ENCODE measurements at places on chromosomes 4 and X. TPM values are rescaled to one million over a fixed set of nuclear protein-coding genes. Genes with fewer than 3 reads are reported as not detected.

Gene ESX1
- total RNA-seq: not detected

Gene GPC4
- 2.8 TPM for total RNA-seq

Gene TBX22
- total RNA-seq: not detected

Gene ETDB
- total RNA-seq: not detected

Gene LAP3
- total RNA-seq: 306 TPM

Gene NRK
- total RNA-seq: 4.1 TPM

Gene DCAF16
- total RNA-seq: 27.1 TPM

Gene PRDM8
- total RNA-seq: 7.8 TPM

Gene RPA4
- 0.33 TPM for total RNA-seq

Gene HEPH
- 29.5 TPM for total RNA-seq

Gene SUPT20HL2
- total RNA-seq: not detected

Gene MAGEB2
- not detected for total RNA-seq

Gene SLC34A2
- total RNA-seq: not detected

Gene TMSB15A
- not detected for total RNA-seq

Gene LNX1
- total RNA-seq: 1.6 TPM
